ENCODE measurements at places on chromosomes 3 and 15.

DNA sequence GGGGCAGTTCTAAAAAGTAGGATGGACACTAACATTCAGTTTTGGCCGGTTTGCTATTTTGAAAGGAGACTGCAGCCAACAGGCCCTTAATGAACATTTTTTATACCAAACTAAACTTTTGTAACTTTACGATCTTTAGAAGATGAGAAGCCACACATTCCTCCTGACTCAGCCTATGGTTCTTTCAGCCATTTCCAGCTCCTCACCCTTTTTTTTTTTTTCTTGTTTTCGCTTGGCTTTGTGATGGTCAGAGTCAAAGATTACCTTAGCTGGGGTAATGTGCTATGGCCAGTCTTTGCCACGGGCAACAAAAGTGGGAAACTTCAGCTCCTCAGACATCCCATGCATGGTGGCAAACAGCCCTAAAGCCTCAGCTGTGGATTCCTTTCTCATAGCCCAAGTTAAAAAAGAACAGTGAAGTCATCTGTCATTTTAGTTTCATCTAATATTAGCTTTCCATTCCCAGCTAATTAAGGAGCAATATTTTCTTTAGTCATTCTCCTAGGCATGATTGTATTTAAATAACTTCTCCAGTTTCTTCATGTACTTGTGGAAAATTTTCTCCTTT, 368.7 kb downstream of the MFSD1 start:
- DNase-seq = no peak

GRCh38 chr3:121696186-121696585, 35.5 kb upstream of the HCLS1 start:
- DNase-seq = no peak

DNA sequence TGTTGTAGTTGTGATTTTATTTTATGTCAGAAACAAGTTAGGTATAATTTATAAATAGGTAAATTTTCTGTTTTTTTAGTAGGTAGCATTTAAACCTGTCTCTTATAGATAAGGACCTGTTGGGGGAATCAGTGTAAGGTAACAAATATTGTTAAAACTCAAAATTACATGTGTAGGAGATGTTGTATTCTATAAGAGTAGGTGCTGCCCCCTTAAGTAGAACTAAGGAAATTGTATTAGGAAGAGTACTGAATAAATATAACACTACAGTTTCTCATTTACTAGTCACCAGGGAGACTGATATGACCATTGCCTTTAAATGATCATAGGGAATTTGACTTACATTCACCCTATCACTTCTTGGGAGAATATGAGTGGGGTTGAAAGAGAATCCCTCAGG, 31.2 kb downstream of the SLC25A36 start:
- DNase-seq = no peak

DNA sequence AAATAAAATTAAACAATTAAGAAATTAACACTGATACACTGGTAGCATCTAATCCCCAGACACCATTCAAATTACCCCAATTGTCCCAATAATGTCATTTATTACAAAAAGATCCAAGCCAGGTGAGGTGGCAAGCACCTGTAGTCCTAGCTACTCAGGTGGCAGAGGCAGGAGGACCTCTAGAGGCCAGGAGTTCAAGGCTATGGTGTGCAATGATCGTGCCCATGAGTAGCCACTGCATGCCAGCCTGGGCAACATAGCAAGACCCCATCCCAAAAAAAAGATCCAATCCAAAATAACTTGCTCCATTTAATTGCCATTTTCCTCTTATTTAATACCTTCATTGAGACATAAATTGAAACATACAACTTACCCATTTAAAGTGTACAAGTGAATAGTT, 17.8 kb downstream of the CSTA start:
- no peak for DNase-seq

GRCh38 chr15:39622660-39623516, 42.0 kb downstream of the THBS1 start:
- no peak for DNase-seq

DNA sequence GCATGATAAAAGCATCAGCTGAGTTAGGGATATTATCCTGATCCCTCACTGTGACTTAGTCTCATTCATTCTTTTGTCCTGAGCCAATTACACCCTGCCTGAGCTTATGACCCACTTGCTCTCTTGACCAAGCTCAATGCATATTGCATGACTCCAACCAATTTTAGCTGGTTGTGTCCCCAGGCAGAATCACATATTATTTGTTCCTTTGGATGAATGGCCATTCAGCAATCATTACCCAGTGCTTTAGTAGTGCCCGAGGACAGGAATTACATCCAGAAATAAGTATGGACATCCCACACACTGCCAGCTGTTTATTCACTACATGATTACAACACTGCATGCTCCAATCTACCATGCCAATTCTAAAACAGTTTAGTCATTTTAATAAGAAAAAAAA, 322.5 kb downstream of the ZBBX start:
- no peak for DNase-seq

DNA sequence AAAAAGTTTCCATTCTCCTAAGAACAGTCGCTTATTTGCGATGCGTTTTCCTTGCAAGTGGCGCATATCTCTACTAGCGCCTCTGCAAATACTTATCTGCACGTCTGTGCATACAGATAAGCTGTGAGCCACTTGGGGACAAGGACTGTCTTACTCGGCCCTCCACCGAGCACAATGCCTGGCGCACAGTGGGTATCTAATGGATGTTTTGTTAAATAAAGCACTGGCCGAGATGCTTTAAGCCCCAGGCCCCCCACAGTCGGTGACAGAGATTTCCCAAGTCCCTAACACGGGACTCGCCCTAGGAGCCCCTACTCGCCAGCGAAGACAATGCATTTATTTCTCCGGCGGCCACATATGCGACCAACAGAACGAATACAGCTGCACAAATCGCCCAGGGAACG, 503 bp downstream of the HLTF start:
- DNase-seq = no peak

DNA sequence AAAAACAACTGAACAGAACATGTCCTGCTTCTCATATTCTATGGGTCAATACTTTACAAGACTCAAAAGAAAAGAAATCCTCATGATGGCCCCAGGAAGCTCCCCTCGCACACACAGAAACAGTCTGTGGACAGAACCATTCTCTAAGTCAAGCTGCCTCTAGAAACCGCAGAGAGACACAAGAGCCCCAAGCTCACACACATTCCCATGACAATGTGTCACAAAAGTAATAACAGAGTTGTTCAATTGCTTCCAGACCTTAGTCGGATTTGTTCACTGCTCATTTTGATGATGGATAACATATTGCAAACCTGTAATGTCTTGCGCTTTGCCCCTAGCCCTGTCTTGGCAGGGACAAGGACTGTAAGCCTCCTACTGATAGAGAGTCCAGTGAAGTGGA, 60.9 kb downstream of the UMPS start:
- DNase-seq = no peak

- DNase-seq = no peak
Observed at GRCh38 chr15:56249092-56249491, 5.4 kb upstream of the RFX7 start.

DNA sequence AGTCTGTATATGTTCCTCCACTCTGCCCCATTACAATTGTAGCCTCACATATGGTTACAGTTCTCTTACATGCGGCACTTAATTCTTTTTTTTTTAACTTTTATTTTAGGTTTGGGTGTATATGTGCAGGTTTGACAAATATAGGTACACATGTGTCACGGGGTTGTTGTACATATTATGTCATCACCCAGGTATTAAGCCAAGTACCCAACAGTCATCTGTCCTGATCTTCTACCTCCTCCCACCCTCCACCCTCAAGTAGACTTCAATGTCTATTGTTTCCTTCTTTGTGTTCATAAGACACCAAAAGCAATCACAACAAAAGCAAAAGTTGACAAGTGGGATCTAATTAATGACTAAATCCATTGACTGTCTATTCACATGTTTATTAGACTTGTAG, 144.6 kb upstream of the TP63 start:
- DNase-seq = no peak

- no peak for DNase-seq
Observed at GRCh38 chr3:78970656-78971055, 797.1 kb downstream of the ROBO1 start.

DNA sequence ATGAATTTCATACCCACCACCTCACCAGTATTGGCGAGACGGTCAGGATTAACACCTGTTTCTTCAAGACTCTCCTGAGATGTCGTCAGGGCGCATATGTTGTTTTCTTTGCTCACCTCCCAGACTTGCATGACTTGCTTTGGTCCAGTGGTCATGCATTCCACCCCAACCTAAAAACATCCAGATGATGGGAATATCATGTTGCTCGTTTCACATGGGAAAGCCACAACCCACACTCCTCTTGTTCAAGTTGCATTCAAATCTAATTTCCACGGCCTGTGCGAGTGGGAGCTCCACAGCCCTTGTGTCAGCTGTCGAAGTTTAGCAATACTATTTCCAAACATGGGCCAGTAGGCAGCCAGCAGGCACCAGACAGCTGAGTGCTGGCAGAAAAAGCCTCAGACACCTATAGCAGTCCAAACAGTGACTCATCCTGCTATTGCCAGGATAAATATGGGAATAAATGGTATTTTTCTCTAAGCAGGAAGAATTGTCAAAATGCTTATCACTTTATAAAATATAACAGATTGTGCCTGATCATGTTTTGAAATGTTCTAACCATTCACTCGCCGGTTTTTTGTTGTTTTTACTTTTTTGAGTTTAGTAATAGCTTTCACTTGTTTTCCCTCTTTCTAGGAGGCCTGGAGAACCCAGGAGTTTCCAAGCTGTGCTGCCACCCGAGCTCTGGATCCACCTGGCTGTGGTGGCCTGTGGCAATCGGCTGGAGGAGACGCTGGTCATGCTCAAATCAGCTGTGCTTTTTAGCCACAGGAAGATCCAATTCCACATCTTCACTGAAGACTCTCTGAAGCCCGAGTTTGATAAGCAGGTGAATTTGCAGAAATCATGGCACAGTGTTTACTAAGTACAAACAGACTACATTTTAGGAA, 20.1 kb downstream of the GXYLT2 start:
- no peak for DNase-seq

- DNase-seq = no peak
Observed at GRCh38 chr15:84714821-84715220, 1.1 kb downstream of the SEC11A start.

DNA sequence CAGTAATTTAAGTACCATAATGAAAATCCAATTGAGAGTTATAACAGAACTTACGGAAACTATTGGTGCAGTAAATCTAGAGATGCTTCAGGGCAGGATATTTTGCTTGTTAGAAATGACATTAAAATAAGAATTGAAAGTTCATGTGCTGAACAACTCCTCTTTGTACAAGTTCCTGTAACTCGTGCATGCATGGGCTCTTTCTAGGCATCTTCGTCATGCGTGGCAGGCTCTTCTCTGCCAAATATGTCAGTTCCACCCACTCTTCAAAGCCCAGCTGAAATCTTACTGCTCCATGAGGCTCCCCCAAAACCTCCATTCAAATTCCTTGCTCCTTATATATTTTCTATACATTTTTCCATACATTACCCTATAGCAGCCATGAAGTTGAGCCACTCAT, 48.7 kb downstream of the FBN1 start:
- no peak for DNase-seq

DNA sequence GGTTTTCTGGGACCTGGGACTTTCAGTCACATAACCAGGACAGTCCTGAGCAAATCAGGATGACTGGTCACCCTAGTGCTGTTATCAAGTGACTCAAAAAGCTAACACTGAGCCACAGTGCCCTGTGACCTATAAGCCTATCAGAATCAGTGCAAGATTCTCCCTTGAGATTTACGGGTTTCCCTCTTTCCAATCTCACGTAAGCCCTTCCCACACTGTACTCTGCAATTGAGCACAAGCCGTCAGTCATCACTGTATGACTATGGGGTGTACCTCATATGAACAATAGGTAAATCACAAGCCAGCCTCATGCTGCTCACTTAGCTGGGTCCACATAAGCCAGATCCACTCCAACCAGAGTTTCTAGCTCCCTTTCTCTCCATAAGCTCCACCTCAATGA, 21.0 kb upstream of the CLDN18 start:
- no peak for DNase-seq

DNA sequence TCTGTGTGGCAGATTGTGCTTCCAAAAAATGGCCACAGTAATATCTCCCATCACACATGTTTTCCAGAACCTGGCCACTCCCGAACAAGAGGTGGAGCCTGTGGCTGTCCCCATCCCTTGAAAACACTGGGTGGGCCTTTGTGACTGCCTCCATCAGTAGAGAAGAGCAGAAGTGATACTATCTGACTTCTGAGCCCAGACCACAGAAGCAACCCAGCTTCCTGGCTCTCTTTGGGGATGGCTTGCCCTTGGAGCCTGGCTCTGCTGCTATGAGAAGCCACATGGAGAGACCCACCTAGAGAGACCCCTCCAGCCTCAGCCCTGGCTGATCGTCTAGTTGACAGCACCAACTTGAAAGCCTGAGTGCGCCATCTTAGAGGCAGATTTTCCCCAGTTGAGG, 39.8 kb upstream of the CMTM8 start:
- no peak for DNase-seq
